ENCODE measurements at places on chromosomes 11 and 22. TPM values are rescaled to one million over a fixed set of nuclear protein-coding genes. Genes with fewer than 3 reads are reported as not detected.
A peak's percentile ranks its signal among the peaks of the same experiment; 100 is the strongest.

GRCh38 chr11:108221911-108222573 is 396 bp downstream of the NPAT start:
- H3K27me3 ChIP-seq: no peaks in the 10 kb centered on the region
- H3K36me3 ChIP-seq: no peaks in the 10 kb centered on the region
- H3K27ac ChIP-seq: no peak overlapping the region
- peak overlapping the region; percentile 95 for H3K4me3 ChIP-seq

The CHID1 gene
- total RNA-seq: 90.3 TPM

The MMP27 gene
- total RNA-seq: not detected

The TIMM8B gene
- 56.5 TPM for total RNA-seq

The IFITM10 gene
- 159 TPM for total RNA-seq

Data from chondrocyte (in vitro differentiated cells).